ENCODE measurements at places on chromosomes 7 and 10. TPM values are rescaled to one million over a fixed set of nuclear protein-coding genes. Genes with fewer than 3 reads are reported as not detected.

GRCh38 chr7:152544481-152544927 is 108.7 kb upstream of the KMT2C start:
- no peak overlapping the region for H3K27ac ChIP-seq
- H3K27me3 ChIP-seq, result no peaks in the 10 kb centered on the region
- DNase-seq, result no peak

DNA sequence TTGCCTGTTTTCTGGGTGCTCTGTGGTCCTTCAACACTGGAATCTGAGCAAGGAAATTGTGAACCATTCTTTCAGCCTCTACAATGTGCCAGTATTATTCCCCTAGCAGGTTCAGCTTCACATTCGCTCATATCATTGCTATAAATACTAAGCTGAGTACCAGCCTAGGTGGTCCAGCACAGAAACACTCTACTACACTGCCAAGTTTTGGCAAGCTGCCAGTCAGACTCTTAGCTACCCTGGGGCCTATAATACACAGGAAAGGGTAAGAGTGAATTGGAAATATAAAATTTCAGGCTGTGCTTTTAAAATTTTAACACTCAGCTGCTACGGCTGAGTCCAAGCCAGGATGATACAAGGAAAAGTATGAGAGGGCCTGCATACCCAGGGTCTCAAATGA is 49.9 kb upstream of the PPP1R3A start:
- no peaks in the 10 kb centered on the region for H3K4me1 ChIP-seq
- H3K4me3 ChIP-seq, result no peak overlapping the region
- no peak overlapping the region for H3K27ac ChIP-seq
- DNase-seq, result no peak
- no peaks in the 10 kb centered on the region for H3K36me3 ChIP-seq

- DNase-seq, result no peak
- H3K4me3 ChIP-seq, result peak overlapping the region; percentile 75
- H3K36me3 ChIP-seq, result peaks cover 5% of the 10 kb centered on the region
- peaks cover 70% of the 10 kb centered on the region for H3K4me1 ChIP-seq
- no peaks in the 10 kb centered on the region for H3K27me3 ChIP-seq
- H3K27ac ChIP-seq, result peak overlapping the region; percentile 97
Measured at GRCh38 chr7:102432442-102433218, 745 bp upstream of the ORAI2 start.

GRCh38 chr10:28883741-28884423 is 206.6 kb downstream of the BAMBI start:
- H3K36me3 ChIP-seq, result no peaks in the 10 kb centered on the region
- H3K4me3 ChIP-seq, result no peak overlapping the region
- H3K4me1 ChIP-seq, result no peaks in the 10 kb centered on the region

DNA sequence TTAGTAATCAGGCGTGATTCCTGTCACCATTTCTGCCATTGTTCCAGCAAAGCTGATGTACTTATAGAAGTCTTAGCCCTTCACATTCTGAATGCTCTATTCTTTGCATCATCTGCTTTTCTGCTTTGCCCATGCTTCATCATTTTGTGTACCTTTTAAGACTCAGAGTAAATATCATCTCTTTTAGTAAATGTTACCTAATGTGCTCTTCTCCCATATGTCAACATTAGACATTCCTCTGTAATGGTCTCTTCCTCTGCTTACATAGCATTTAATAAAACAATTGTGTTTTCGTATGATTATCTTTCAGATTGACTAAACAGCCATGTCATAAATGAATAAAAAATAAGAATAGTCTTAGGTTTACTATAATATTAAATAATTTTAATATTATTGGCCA is 719.6 kb upstream of the GRM3 start:
- H3K27me3 ChIP-seq, result no peaks in the 10 kb centered on the region
- no peaks in the 10 kb centered on the region for H3K36me3 ChIP-seq
- H3K4me3 ChIP-seq, result no peak overlapping the region
- no peak overlapping the region for H3K27ac ChIP-seq
- no peaks in the 10 kb centered on the region for H3K4me1 ChIP-seq

DNA sequence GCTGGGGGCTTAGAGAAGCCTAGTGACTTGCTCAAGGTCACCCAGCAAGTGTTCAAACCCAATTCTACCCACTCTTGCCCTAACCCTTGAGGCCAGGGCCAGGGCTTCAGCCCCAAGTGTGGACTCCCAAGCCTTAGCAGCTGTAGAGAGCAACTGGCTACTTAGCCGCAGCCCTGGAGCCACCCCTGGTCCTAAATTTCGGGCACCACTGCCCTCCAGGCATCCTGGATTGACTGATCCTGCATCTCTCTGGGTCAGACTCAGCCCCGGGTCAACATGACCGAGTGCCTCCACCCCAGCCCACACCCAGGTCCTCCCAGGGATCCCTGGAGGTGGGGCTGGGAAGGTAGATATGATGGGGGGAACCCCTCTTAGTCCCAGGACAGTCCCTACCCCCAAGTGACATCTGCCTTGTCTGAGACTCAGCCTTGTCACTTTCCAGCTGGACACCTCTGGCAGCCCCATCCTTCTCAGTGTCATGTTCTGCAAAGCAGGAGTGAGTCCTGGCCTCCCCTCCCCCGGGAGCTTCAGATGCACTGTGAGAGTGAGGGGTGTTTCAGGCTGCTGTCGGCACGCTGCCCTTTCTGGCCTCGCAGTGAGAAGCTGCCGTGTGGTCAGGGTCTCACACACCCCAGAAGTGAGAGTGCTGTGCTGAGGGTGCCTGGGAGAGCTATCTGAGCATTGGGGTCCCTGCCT is 89.8 kb downstream of the ZMIZ1 start:
- H3K36me3 ChIP-seq, result no peaks in the 10 kb centered on the region
- no peaks in the 10 kb centered on the region for H3K4me1 ChIP-seq
- H3K27ac ChIP-seq, result no peak overlapping the region
- no peak overlapping the region for H3K4me3 ChIP-seq

GRCh38 chr7:95357623-95358022 is 33.3 kb upstream of the PON1 start:
- H3K27ac ChIP-seq, result no peak overlapping the region
- H3K4me1 ChIP-seq, result no peaks in the 10 kb centered on the region
- H3K36me3 ChIP-seq, result no peaks in the 10 kb centered on the region
- no peaks in the 10 kb centered on the region for H3K27me3 ChIP-seq
- DNase-seq, result no peak

GRCh38 chr7:157013101-157013500 is 2.6 kb upstream of the MNX1 start:
- peaks cover 13% of the 10 kb centered on the region for H3K27me3 ChIP-seq
- no peak overlapping the region for H3K4me3 ChIP-seq
- no peak for DNase-seq
- H3K27ac ChIP-seq, result no peak overlapping the region

DNA sequence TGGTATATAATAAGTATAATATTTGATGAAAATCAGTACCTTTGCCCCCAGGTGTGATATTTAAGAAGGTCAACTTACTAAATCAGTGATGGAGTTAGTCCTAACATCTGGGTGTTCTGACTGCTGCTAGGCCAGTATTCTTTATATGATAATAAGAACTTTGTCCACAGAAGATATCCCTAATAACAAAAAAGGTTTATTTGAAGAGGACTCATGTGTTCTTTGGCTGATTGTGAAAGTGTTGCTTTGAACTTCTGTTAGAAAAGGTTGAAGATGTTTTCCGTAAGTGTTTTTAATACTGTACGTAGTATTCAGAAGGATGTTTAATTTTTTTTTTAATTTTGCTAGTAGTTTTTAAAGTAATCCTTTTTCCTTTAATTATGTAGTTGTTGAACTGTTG is 10.2 kb downstream of the PTEN start:
- no peak for DNase-seq
- peaks cover 14% of the 10 kb centered on the region for H3K4me1 ChIP-seq
- H3K27ac ChIP-seq, result no peak overlapping the region
- H3K36me3 ChIP-seq, result no peaks in the 10 kb centered on the region

GRCh38 chr7:122831436-122831835 is 54.8 kb downstream of the CADPS2 start:
- no peaks in the 10 kb centered on the region for H3K4me1 ChIP-seq
- H3K27me3 ChIP-seq, result no peaks in the 10 kb centered on the region
- DNase-seq, result no peak

Gene GDF2
- total RNA-seq, result not detected

Gene XPNPEP1
- total RNA-seq, result 63.9 TPM

Gene ADAM8
- 107 TPM for total RNA-seq

Gene GTF2I
- 155 TPM for total RNA-seq
